Central memory CD4-positive, alpha-beta T cell (primary cell): ENCODE measurements at places on chromosomes 1 and 21.

GRCh38 chr1:155300024-155300423, 1.2 kb downstream of the PKLR start:
- DNase-seq = no peak

GRCh38 chr21:42302076-42302650, 13.0 kb downstream of the TFF3 start:
- no peak for DNase-seq

DNA sequence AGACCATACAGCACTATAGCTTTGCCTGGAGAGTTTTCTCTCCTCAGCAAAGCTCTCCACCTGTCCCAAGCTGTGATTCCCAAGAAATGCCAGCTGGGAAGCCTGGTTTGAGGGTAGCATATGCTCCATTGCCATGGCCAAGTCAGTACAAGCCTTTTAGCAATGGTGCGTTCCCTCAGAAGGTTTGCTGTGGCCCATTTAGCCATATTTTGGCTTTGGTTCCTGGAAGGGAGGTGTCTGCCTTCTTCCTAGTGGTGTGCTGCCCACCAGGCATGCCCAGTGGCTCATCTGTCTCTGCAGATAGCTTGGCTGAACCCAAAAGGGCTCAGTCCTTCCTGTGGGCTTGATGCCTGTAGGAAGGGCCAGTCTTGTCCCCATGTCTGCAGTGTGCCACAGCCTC, 32.4 kb downstream of the GALNT2 start:
- no peak for DNase-seq

DNA sequence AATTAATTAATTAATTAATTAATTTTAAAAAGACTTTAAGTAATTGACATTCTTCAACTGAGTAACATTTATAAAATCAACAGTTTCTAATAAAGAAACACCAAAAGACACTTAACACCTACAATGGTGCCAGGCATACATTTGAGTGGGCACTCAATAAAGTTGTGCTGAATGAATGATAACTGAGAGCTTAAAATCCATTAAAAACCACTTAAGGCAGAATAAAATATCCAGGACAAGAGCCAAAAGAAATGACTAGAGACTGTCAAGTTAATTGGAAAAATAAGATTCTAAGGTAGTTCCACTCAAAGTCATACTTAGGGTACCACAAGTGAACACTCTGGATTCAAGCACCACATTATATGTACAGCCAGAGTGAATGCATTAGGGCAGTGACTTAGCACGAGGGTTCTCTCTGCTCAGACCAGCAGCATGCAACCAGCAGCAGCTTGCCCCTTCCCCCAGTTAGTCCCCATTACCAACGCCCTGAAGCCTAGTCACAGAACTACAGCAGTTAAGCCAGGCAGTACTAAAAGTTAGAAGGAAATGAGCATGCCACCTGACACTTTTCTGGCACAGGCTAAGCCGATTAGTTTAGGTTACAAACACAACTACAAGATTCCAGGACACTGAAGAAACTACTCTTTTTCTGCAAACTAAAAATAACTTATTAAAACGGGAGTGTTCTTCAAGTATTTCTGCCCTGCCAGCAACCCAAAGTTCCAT, 46.5 kb downstream of the LUZP1 start:
- no peak for DNase-seq

GRCh38 chr21:43865540-43866259, 677 bp downstream of the AGPAT3 start:
- DNase-seq = peak; percentile 63

- no peak for DNase-seq
Observed at GRCh38 chr1:38451541-38451993, 405.0 kb upstream of the POU3F1 start.

GRCh38 chr1:10528066-10529014, 53.6 kb downstream of the PEX14 start:
- no peak for DNase-seq

- DNase-seq = no peak
Observed at GRCh38 chr21:42746240-42746592, 92.8 kb downstream of the PDE9A start.

DNA sequence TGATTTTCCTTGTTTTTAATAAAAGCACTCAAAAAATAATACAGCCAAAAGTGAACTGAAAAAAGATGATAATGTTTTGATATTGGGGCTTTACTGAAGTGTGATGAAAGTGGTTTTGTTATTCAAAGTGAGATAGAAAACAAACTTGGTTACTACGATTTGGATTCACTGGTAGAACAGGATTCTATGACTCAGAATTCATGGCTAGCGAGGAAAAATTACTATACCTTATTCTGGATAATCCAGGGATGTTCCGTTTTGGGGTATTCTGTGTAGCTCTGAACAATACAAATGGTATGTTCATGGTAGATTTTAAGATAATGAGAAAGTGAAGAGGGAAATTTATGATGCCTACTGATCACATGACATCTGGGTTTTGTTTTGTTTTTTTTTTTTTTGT, 117.7 kb downstream of the NRDC start:
- no peak for DNase-seq

GRCh38 chr21:14734191-14734590, 188.1 kb upstream of the SAMSN1 start:
- no peak for DNase-seq

DNA sequence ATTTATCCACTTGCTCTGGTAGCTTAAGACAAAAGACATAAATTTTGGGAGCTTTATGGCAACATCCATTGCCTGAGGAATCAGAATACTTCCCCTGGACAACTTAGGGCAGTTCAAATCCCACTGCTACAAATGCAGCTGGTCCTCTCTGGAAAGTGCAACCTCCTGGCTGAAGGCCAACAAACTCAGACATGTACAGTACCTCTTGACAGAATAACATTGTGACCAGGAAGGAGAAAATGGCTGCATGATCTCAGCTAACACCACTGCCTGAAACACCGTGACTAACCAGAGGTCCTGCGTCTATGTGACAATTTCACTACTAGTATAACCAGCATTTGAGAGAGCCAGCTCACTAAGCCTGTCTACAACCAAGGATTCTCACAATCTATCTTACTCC, 218.9 kb downstream of the CRB1 start:
- DNase-seq = no peak

GRCh38 chr1:66282343-66282852, 251.6 kb upstream of the SGIP1 start:
- peak; percentile 80 for DNase-seq

DNA sequence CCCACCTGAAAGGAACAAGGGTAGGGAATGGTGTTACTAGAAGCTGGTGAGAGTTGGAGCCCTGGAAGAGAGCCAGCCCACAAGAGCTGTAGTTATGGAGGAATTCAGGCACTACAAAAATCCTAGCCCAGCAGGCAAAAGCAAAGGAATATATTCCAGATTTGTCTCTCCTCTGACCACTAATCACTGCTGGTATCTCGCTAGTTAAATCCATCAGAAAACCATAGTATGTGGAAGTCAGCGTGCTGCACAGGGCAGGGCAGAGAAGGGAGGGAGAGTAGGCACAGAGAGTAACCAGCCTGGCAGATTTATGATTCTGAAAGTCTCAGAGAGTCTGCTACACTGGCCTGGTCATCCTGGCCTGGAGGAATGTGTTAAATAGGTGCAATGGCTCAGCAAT, 88.6 kb downstream of the SELENOF start:
- DNase-seq = no peak

- no peak for DNase-seq
Observed at GRCh38 chr1:227215863-227216510, 102.3 kb downstream of the CDC42BPA start.

GRCh38 chr1:119720866-119721440, 9.2 kb downstream of the PHGDH start:
- no peak for DNase-seq

DNA sequence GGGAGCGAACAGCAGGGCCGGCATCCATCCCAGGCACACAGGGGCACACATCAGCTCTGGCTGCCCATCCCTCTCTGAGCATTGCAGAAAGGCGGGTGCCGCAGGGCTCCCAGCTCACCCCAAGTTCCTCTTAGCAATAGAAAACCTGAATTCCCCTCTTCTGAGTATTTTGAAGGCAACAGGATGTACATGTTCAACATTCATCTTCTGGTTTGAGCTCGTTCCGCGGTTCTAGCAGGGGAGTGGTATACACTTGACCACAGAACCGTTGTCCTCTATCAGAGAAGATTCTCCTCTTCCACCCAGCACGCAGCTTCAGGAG, 23.6 kb downstream of the ACTA1 start:
- no peak for DNase-seq

GRCh38 chr1:54777431-54777830, 13.1 kb upstream of the PARS2 start:
- DNase-seq = no peak

DNA sequence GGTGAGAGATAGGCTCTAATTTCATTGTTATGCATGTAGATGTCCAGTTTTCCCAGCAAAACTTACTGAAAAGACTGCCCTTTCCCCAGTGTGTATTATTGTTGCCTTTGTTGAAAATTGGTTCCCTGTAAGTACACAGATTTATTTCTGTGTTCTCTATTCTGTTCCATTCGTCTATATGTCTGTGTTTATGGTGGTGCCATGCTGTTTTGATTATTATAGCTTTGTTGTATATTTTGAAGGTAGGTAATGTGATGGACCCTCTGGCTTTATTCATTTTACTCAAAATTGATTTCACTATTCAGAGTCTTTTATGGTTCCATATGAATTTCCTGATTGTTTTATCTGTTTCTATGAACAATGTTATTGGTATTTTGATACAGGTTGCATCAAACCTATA, 375.8 kb upstream of the VAMP3 start:
- DNase-seq = no peak

DNA sequence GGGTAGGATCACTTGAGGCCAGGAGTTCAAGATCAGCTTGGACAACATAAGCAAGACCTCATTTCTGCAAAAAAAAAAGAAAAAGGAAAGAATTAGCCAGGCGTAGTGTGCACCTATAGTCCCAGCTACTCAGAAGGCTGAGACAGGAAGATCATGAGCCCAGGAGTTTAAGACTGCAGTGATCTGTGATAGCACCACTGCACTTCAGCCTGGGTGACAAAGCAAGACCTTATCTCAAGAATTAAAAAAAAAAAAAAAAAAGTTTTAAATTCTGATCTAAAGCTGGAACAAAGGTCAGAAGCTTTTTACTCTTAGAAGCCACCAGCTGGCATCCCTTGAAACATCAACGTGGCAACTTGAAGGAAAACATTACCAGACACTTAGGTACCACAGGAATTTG, 45.3 kb downstream of the HENMT1 start:
- no peak for DNase-seq

DNA sequence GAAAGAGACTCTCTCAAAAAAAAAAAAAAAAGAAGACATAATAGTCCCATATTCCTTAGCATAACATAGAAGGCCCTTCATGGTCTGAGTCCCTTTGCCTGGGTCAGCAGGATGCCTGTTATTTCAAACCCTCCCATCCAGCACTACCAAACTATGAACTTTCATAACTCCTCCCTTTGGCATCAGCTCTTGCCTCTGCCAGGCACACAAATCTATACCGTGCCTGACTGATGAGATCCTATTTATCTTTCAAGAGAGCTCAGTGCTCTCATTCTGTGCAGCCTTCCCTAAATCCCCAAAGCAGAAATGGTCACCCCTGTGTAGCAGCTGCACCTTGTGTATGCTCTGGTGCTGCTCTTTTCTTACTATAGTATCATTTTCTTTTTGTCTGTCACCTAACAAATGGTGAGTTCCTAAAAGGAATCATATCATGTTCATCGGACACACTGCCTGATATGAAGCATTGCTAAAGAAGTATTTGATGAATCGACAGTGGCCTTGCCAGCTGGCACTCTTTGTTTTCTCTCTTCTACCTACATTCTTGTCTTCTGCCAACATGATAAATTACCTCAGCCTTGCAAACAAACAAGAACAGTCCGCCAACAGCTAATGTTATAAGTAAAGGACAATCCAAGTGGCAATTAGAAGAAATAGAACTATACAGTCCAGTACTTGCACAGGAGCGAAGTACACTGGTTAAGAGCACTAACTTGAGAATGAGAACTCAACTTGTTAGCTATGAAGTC, 29.9 kb downstream of the FMO4 start:
- no peak for DNase-seq

GRCh38 chr1:186978596-186979556, 150.1 kb downstream of the PLA2G4A start:
- DNase-seq = no peak

GRCh38 chr1:239587066-239587465, 200.7 kb downstream of the CHRM3 start:
- DNase-seq = peak; percentile 49

DNA sequence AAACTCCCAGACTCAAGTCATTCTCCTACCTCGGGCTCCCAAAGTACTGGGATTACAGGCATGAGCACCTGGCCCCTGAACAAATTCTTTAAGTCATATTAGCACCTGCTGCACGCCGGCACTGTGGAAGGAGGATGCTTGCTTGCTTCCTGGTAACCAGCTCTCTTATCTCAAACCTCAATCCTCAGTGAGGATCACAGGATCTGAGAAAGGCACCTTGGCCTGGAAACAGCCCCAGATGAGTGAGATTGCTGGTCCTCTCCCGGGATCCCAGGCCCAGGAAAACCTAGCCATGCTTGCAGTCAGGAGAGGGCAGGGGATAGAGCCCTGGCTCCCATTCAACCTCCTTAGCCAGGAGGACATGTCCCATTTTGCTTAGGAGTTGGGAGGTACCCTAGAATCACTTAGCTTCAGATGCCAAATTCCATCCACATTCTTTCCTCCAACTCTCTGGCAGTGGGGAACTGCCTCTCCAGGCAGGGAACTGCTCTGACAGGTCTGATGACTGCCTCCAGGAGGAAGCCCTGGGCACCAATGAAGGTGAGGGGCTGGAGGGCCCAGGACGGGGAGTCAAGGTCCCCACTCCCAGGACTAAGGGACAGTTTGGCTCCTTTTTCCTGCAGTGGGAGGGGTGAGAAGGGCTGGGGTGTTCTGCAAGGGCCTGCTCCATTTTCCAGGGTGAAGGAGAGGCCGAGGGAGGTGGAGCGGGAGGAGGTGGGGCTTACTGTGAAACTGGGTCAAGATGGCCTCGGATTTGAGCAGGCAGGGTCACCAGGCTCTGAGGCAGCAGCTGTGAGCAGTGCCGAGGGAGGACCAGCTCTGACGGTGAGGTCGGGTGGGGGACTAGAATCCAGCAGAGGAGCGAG, 9.5 kb downstream of the GPR37L1 start:
- DNase-seq = no peak

GRCh38 chr1:37486680-37487618, 12.6 kb downstream of the ZC3H12A start:
- peak; percentile 67 for DNase-seq

- peak; percentile 33 for DNase-seq
Observed at GRCh38 chr1:11740258-11741192, 4.6 kb downstream of the AGTRAP start.

GRCh38 chr1:172279939-172280636, 140.4 kb upstream of the C1orf105 start:
- DNase-seq = no peak

DNA sequence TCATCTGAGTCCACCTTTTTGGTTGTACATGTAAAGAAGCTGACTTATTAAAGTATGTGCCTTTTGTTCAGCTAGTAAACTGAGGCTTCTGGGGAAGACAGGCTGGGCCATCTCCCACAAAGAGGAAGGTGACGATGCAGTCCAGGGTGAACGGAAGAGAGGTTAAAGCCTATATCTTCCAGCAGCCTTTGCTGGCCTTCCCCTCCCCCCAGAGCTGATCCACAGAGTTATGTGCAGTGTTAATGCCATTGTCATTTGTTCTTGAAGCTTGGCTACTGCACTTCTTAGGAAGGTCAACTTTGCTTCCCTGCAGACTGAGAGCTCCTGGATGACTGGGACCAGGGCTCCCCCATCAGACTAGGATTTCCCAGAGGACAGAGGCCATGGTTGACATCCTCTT, 2.2 kb downstream of the SLC30A2 start:
- no peak for DNase-seq

- no peak for DNase-seq
Observed at GRCh38 chr21:39518847-39519210, 67.1 kb downstream of the SH3BGR start.
